ENCODE measurements at places on chromosomes 7 and 10.

- no peak for DNase-seq
Measured at GRCh38 chr7:36308031-36308430, 81.6 kb upstream of the ANLN start.

GRCh38 chr7:2114052-2114451 is 118.7 kb downstream of the MAD1L1 start:
- no peak for DNase-seq

DNA sequence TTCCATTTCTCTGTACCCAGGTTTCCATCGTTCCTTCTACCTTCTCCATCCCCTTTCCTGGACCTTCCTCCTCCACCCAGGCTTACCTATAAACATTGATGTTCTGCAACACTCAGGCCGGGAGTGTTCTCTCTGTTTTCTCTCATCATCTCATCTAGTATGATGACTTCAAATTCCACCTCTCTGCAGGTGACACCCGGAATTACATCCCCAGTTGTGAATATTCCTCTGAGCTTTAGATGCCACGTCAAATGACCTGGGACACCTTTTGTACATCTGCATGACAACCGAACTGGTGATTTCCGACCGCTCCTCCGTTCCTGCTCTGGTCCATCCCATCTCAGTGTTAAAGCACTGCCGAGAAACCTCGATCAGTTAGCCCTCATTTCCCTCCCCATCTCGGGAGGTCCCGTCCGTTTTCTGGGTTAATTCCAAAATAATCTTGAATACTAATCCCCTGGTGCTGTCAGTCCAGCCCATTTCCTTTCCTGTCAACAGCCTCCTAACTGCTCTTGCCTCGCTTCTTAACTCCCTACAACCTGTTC is 76.7 kb upstream of the SAMD8 start:
- DNase-seq, result no peak

- no peak for DNase-seq
Measured at GRCh38 chr10:131760416-131761166, 140.2 kb upstream of the PPP2R2D start.

- no peak for DNase-seq
Measured at GRCh38 chr7:44637788-44638594, 31.6 kb downstream of the OGDH start.

GRCh38 chr10:126380352-126381076 is 7.8 kb downstream of the ADAM12 start:
- DNase-seq, result no peak

DNA sequence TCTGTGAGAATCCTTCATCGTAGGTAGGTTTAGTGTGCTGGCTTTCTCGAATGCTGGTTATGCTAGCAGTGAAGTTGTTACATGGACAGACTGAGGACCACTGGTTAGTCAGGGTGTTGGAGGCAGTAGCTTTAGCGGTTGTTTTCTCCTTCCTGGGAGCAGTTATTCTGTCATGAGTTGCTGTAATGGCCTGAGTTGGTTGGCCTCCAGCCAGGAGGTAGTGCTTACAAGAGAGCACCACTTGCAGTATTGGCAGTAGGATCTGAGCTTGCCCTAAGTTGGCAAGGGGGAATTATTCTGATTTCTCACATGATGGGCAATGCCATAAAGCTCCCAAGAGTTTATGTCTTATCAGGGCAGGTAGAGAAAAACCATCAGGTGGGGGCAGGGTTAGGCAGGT is 58.0 kb downstream of the IPMK start:
- DNase-seq, result no peak

GRCh38 chr10:104307576-104308438 is 30.5 kb downstream of the ITPRIP start:
- DNase-seq, result no peak

DNA sequence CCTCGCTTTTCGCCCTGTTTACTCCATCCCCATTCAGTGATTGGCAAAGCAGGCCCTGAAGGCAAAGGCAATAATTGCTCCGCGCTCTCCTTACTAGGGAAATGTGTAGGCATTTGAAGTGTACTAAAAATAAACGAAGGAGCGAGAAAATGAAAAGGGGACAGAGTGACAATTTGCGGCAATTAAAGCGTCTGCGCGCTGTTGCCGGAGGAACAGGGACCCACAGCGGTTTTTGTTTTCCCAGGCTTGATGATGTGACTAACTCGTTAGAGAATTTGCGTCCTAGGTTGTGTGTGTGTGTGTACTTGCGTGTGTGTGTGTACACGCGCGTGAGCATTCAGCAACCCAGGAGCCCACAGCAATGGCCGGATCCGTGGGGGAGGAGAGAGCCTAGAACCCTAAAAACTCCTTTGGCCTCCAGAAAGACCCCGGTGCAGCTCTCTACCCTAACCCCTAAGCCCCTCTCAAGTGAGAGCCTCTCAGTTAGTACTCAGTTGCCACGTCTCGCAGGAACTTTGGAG is 7.8 kb upstream of the DLX6 start:
- DNase-seq, result no peak

DNA sequence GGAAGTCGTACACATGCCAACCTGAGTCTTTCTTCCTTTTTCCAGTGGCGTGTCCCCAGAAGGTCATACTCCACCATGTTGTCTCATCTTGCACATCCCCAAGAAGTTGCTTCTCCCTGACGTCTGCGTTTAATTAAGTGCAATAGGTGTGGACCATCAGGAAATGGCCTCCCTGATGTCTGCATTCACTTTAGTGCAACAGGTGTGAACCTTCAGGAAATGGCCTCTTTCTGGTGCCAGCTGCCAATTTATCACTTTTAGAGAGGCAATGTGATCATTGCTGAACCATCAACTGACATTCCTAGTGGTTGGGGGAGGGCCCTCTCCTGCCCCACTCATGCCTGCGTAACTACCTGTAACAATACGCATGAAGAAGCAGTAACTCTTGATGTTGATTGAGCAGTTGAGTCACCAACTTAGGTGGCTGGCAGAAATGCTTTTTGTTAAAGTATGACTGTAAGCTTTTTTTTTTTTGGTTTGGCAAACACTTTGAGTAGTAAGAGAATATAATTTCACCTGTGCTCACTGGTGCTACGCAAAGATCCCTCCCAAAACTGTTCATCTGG is 25.8 kb downstream of the SCIN start:
- DNase-seq, result no peak

DNA sequence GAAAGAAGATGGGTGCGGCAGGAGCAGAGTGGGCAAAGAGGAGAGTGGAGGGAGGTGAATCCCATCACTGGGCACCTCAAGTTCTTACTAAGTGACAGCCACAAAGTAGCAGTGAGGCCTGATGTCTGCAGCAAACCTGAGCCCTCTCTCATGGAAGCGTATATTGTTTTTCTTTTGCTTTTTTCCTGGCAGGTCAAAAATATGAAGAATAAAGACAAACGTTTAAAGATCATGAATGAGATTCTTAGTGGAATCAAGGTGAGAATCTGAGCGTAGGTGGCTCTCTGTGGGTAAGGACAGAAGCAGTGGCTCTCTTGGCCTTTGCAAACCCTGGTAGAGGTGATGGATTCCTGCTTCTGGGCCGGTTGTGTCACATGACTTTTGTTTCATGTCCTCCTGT is 22.8 kb downstream of the ABCC2 start:
- no peak for DNase-seq

All from AML-193 (cell line).